NCI-H1417 treated with DMSO at 0.1 percent for 48 hours (cell line): ENCODE measurements at places on chromosomes 5 and 9.

GRCh38 chr9:22158927-22159346 lies 149.8 kb upstream of the CDKN2B start:
- no peak for DNase-seq

DNA sequence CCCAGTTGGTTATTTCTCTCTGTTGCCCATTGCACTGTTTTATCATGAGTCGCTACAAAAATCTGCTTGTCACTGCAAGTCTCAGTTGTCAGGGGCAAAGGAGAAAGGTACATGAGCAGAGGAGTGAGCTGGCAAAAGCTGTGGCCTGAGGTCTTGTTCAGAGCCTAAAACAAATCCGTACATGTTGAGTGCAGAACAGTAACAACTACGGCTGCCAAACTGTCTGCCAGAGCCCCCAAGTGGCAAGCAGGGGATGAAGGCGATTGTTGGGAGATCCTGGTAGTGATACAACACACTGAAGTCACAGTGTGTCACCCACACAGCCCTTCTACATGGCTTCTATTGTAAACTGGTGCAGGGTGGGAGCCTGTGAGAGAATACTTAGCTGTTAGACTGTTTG lies 50.9 kb downstream of the BRINP1 start:
- no peak for DNase-seq

GRCh38 chr5:124920909-124921666 lies 174.6 kb upstream of the ZNF608 start:
- no peak for DNase-seq

DNA sequence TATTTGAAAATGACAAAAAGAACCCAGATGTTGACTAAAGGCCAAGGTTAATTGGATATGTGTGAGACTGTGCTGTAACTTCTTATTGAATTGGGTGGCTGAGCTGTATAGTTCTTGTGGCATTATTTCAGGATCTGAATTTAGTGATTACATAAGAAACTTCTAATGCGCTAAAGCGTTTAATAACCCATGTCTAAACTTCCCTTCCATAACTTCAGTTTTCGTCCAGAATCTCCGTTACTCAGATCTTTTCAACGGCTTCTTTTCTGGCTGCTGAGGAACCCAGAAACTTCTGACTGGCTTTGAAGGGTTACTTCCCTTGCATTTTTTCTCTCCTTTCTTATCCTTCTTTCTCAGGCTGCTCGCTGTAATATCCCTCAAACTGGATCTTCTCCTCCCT lies 28.1 kb upstream of the C9orf72 start:
- DNase-seq = no peak

DNA sequence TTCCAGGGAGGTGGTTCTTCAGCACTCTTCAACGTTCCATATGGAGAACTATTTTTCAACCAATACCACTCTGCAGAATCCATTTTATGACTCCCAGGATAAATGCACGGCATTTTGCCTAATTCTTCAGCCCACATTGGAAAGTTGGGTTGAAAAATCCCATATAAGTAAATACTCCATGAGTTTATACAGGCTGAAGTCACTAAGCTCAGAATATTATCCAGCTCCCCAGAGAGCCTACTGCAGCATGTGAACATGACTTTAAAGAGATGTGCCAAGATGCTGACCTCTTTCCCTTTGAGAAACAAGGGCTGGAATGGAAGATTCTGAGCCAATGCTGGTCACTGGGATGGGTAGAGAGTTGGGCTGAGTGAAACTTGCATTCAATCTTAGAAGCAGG lies 111.9 kb upstream of the SLIT3 start:
- no peak for DNase-seq

DNA sequence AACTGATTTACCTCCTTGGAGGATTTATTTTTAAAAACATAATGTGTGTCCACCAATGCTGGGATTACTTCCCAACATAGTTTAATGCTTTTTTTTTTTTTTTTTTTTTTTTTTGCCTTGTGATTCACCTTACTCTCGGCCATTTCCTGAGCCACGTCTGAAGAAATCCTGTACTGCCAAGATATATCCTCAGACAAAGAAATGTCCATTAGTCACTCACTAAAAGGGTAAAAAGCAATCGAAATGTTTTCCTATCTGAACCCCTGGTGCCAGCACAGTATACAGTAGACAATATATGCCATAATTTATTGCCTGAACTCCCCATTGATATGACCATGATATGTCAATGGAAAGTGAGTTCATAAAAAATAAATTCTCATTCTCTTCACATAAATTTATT lies 344.1 kb downstream of the BNC2 start:
- DNase-seq = no peak

DNA sequence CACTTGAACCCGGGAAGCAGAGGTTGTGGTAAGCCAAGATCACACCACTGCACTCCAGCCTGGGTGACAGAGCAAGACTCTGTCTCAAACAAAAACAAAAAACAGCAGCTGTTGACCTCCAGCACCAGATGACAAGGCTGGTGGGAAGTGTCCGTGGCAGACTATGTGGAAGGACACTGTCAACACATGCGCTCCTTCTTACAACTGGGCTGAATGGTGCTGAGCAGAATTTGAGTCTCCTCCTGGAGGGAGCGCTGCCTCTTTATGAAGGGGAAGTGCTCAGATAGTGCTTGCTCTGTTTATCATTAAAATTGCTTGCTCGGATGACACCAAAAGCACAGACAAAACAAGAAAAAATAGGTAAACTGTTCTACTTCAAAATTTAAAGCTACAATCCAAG lies 9.2 kb upstream of the CFAP157 start:
- DNase-seq = no peak

DNA sequence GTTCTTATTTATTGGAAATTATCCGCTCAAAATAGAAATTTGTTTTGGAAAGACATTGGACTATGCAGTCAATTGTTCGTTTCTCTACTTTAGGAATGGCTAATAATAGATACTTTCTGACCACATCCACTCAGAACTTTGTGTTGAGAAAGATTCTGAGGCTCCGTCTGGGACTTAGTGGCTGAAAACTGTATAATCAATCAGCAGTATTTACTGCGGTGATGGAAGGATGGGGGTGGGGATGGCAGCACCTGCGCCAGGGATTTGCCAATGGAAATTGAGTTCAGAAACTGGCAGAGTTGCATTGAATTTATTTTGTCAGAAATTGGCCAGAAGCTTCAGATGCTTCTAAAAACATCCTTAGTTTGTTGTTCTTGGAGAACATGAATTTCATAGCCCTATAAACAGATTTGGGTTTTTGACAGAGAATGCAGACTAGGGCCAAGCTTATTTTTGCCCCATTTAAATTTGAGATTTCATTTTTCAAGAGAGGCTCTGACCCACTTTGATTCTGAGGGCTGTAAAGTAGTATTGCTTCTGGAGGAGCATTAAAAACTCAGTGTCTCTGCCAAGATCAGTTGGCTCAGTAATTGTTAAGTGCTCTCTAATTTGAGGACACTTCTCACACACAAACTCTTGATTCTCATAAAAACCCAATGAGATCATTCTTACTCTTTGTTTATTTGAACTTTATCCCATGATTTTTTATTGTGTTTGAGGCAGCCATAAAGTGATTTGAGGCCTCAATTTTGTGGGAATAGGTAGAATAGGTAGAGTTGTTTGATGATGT lies 215.1 kb downstream of the CD180 start:
- no peak for DNase-seq

- DNase-seq = no peak
Measured at GRCh38 chr5:38719916-38720315, 125.9 kb upstream of the OSMR start.

DNA sequence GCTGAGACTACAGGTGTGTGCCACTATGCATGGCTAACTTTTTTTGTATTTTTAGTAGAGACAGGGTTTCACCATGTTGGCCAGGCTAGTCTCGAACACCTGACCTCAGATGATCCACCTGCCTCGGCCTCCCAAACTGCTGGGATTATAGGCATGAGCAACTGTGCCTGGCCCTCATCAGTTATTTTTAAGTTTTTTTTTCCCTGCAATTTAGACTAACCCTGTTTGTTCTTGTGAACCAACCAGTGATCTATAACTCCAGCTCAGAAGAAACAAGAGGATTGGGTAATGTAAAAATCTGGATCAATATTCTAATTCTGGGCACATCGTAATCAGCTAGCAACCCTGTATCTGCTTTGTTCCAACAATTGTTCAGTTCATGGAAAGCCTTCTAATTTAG lies 155.7 kb downstream of the NXNL2 start:
- DNase-seq = no peak

GRCh38 chr5:65332591-65332990 lies 149.1 kb downstream of the ADAMTS6 start:
- no peak for DNase-seq

GRCh38 chr5:92444888-92445287 lies 1061.8 kb upstream of the ARRDC3 start:
- no peak for DNase-seq

DNA sequence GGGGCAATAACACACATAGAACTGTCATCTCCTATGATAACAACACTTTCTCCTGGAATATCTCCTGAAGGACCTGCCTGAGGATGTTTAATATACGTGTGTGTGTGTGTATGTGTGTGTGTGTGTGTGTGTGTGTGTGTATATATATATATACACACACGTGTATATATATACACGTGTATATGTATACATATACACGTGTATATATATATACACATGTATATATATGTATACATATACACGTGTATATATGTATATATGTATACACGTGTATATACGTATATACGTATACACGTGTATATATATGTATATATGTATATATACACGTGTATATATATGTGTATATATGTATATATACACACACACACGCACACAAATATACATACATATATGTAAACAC lies 27.5 kb downstream of the CDH18 start:
- no peak for DNase-seq

DNA sequence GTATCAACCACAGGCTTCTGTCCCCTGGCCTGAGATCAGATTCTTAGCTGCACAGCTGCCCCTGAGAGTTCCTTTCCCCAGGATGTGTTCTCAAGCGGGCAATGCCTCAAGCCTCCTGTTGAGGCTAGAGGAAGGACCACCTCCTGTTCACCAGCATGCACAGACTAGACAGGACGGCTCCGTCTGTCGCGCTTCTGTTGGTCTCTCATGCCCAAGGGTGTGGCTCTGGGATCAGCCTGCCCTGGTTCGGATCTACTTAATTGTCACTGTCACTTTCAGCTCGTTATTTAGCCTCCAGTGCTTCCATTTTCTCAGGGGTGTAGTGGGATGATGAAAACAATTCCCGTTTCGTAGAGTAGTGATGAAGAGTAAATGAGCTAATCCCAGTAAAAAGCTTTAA lies 103.1 kb downstream of the KCNIP1 start:
- DNase-seq = no peak

DNA sequence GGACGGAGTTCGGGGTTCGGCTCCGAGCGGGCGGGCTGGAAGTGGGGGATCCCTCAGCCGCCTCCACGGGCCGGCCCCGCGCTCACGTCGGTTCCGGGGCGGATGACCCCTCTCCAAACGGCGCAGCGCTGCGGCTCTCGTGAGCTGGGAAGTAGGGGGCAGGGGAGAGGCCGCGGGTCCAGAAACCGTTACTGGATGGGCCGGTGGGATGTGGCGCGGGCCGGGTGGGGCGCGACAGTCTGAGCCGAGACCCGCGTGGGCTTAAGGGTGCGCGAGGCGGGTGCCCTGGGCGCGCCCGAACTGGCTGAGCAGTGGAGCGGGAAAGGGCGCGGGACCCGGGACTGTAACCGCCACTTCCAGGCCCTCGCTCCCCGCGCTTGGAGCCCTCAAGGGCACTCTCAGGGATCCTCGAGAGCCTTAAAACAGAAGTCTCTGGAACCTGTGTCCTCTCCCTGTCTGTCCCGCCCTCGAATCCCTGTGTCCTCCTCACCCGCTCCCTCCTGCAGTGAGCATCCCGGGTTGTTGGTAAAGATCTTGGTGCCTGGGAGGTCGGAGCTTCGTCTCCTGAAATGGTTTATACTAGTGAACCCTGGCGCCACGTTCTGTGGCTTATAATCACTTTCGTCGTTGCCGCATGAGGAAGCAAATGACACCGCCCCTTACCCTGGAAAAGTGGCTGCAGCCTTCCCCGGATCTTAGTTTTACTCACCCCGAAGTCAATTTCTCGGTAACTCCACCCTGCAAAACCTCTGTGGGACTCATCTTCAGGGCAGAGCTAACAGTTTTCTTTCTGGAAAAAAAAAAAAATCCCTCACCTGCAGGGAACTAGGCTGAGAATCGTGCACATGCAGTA lies 571 bp upstream of the MARCHF11 start:
- DNase-seq = no peak

DNA sequence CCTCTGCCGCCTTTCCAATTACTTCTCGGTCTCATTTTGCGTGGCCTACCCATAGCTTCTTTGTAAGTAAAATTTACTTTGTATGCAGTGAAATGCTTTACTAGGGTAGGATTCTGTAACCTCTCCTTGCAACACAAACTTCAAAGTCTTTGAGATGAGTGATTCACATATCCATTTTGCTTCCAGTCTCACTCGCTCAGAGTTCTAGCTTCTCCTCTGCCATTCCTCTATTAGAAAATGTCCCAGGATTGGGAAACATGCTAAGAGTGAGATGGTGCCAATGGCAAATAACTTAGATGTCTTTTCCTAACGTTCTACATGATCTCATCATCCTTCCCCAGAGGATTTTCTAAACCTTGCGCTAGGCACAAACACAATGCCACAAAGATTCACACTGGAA lies 270.5 kb upstream of the SLC30A5 start:
- DNase-seq = no peak

DNA sequence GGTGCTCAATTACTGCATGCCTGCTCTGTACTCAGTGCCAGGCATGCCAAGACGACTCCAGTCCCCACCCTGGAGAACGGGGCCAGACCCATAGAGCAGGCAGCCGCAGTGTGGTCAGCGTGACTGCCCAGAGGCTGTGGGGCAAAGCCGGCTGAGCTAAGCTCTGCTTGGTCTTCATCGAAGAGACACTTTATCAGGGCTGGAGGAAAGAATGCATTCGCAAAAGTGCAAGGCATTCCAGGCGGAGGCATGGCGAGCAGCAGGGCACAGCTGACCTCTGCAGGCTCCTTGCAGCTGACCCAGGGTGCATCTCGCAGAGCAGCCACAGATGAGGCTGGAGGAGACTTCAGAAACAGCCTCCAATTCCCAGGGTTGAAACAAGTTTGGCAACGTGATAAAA lies 13.6 kb downstream of the MED27 start:
- DNase-seq = no peak

- DNase-seq = no peak
Measured at GRCh38 chr9:15999422-16000339, 446.8 kb downstream of the CCDC171 start.

- no peak for DNase-seq
Measured at GRCh38 chr5:158881091-158881880, 218.4 kb downstream of the EBF1 start.

GRCh38 chr5:493758-494157 lies 30.5 kb downstream of the SLC9A3 start:
- no peak for DNase-seq

- DNase-seq = no peak
Measured at GRCh38 chr5:160702311-160702803, 149.7 kb downstream of the ATP10B start.

DNA sequence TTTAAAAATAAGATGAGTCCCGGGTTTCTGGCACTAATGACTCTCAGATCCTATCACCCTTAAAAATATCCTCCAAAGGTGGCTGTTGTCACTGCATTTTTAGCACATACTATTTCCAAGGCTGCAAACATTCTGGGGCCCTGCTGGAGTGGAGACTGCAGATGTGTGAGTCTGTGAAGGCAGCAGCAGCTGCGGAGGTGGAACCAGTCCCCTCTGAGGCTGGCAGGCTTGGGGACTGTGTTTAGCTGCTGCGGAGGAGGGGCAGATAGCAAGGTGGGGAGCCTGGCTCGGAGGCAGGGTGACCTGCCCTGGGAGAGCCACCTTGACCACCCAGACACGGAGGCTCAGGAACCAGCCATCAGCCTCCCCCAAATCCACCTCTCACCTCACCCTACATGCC lies 77.0 kb downstream of the C5orf15 start:
- DNase-seq = no peak

- DNase-seq = no peak
Measured at GRCh38 chr9:118473521-118473920, 769.3 kb downstream of the TLR4 start.
